Retinal pigment epithelial cell (primary cell): ENCODE measurements at places on chromosomes 2 and 18.

- no peak for DNase-seq
These were observed 69.6 kb downstream of the RDH14 start for GRCh38 chr2:18490901-18491300.

DNA sequence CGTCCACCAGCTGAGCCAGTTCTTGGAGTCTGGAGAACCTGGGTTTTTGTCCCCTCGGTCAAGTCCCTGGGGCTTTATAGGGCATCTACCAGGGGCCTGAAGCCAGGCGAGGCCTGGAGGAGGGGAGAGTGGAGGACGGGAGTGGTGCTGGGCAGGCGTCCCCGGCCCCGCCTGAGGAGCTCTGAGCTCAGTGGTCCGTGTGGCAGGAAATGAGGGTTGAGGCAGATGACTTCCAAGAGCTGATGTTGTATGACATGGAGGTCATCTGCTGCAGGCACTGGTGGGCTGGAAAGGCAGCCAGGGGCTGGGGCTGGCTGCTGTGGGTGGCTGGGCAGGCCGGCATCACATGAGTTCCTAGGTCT, 118.5 kb upstream of the HS6ST1 start:
- no peak for DNase-seq

DNA sequence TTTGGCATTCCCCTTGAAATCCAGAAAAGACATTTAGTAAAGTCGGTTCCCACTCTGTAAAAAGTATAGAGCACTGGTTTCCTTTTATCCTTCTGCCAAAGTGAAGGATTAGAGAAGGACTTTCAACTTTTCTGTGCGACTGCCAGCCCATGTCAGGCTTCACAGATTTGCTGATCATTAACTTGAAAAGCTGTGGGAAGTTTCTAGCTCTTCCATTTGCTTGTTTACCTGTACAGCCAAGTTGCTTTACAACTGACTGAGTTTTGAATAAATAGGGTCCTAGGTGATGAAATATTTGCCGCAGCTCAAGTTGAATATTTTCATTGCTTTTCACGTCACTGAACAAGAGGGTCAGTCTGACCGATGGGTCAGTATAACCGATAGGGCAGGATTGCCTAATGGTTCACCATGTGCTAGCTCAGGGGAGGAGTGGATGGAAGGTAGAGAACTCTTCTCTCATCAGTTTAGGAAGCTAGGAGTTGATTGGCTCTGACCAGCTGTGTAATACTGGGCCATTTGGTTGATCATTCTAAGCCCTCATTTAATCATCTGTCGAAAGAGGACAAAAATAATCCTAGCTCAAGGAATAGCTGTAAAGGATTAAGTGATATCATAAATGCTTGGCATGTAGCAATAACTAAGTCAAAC, 30.4 kb downstream of the UPP2 start:
- peak; percentile 75 for DNase-seq

- DNase-seq, result no peak
These were observed 35.2 kb upstream of the STPG4 start for GRCh38 chr2:47190188-47190881.

DNA sequence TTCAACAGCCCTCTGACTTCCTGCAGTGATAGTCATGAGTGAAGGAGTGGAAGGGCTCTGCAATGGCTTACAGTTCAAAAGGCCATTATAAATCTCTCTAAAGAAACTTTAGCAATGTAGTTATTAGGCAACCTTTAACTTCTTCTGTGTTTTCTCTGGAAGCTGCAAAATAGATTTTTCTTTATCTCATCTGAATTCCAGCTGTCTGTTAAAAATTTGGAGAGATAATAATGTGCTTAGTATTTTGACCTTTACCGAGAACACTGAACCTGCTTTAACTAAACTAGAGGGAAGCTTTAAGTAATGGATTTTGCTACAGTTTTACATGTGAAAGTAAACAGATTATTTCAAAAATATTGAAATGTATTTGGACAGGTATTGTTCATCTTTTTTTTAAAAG, 847.9 kb downstream of the ERBB4 start:
- DNase-seq, result no peak

DNA sequence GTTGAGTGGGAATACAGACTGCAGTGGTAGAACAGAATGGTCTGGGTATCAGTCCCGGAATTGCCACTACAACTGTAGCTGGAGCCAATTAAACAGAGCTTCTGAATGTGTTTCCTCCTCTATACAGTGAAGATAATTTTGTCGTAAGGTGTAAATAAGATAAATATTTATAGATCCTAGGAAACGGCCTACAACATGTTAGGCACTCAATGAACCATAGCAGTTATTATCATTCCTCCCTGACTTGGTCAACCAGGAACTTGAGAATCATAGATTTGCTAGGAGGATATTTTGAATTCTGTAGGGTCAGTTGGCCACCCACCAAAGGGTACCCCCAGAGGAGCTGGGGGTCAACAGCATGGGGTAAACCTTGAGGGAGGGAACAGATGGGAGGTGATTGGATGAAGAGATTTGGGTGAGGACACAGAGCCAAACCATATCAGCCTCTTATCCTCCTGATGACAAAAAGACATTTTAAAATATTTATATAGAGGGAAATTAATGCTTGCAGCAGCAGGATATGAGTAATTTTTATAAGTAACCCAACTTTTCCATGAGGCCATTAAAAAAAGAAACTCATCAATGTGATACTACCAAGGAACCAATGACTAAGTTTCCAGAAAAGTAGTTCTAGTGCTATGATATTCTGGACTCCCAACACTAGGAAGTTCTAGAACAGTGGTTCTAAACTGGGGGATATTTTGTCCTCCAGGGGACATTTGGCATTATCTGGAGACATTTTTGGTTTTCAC, 4.0 kb downstream of the DHRS9 start:
- no peak for DNase-seq

- no peak for DNase-seq
These were observed 111.8 kb upstream of the PPP1CB start for GRCh38 chr2:28639836-28640235.
